ELF-1 (cell line): ENCODE measurements at places on chromosomes 13 and 19.

DNA sequence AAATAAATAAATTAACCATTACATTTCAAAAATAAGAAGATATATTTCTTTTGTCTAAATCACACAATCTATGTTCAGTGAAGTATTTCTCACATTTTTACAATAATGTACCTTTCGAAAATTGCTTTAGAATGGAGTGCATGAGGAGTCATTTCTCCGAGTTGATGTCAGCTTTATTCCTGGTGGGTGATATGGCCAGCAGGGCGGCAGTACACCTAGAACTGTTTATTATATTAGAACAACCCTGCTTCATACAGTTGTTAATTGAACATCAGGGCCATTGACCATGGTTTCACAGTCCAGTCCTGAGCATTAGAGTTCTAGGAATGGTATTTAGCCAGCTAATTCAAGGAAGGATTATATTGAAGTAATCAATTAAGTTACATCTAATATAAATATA, 696.3 kb upstream of the SLC10A2 start:
- DNase-seq = no peak

- no peak for DNase-seq
Observed at GRCh38 chr13:45224176-45224575, 23.3 kb upstream of the KCTD4 start.

- DNase-seq = peak; percentile 48
Observed at GRCh38 chr13:21673789-21674489, 3.1 kb downstream of the FGF9 start.

GRCh38 chr19:43618921-43619261, 538 bp downstream of the ZNF428 start:
- no peak for DNase-seq

- no peak for DNase-seq
Observed at GRCh38 chr13:63460462-63461090, 2044.9 kb upstream of the PCDH20 start.

DNA sequence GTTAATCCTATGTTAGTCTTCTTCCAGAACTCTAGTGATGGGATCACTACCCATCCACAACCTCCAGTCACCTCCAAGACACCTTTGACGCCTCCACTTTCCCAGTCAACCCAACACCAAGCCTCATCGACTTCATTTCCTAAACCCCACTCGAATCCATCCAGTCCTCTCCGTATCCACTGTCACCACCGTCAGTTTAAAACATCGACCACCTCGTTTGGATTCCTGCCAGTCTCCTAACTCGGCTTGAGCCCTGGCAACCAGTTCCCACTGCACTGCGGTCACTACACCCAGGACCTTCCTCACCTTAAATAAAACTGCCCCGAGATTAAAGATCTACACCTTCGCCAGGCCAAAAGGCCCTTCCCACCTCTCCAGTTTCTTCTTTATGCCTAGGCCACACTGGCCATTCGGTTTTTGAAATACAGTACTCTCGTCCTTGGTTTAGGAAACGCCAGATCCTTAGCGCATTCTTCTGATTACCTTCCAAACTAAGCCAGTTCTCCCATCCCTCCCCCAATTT, 1.2 kb downstream of the MTIF3 start:
- no peak for DNase-seq

GRCh38 chr13:72121466-72121865, 254.5 kb upstream of the DACH1 start:
- DNase-seq = no peak
